SK-N-MC (cell line): ENCODE measurements at places on chromosomes 13 and 19.

GRCh38 chr19:11446652-11447301 is 11.3 kb downstream of the PRKCSH start:
- no peak for DNase-seq

GRCh38 chr19:54254195-54254906 is 2.7 kb downstream of the LILRB5 start:
- no peak for DNase-seq

DNA sequence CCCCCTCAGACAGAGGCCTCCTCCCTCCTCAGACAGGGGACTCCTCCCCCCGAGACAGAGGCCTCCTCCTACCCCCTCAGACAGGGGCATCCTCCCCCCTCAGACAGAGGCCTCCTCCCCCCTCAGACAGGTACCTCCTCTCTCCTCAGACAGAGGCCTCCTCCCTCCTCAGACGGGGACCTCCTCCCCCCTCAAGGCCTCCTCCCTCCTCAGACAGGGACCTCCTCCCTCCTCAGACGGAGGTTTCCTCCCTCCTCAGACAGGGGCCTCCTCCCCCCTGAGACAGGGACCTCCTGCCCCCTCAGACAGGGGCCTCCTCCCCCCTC is 13.9 kb downstream of the C3 start:
- DNase-seq = no peak

GRCh38 chr19:58274771-58275201 is 4.0 kb upstream of the ZNF8 start:
- DNase-seq = no peak

GRCh38 chr13:99677116-99677951 is 176.1 kb downstream of the TM9SF2 start:
- no peak for DNase-seq

DNA sequence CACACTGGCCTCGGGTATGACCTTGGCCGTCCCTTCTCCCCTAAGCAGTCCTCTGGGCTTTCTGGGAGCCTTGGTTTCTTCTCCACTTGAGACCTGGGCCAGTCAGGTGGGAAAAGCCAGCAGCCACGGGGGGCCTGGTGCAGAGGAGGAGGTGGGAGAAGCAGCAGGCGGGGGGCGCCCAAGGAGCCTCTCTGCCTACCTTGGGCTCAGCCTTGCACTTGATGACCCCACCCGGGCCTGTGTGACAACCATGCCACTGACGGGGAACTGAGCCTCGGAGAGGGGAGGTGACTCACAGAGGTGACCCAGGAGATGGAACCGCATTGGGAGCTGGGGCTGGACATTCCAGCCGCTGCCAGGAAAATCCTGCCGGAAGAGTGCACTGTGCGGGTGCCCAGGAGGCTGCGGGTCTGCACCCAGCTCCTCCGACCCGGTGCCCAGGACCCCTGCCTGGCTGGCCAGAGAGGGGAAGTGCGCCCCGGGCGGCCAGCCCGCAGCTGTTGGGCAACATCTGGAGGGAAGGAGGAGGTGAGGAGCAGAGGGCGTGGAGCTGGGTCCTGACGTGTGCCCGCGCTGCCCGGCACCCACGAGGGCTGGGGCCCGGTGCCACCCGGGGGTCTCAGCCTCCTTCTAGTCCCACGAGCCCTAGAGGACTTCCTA is 23.4 kb upstream of the SLC7A10 start:
- no peak for DNase-seq

GRCh38 chr19:35908973-35909683 is 1.0 kb upstream of the TYROBP start:
- DNase-seq = no peak

DNA sequence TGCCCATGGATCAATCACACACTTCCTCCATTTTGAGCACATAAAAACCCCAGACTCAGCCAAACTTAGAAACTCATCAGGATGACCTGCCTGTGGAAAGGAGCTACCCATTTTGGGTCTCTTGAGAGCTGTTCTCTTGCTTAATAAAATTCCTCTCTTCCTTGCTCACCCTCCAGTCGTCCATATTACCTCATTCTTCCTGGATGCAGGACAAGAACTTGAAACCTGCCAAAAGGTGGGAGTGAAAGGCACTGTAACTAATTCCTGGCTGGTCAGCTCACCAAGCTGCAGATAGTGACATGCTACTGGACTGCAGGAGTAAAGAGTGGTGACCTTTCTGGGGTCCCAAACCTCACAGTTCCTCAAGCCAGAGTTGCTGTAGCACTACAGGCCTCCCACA is 20.2 kb downstream of the LIG4 start:
- no peak for DNase-seq

GRCh38 chr13:91347996-91348905 is 764 bp downstream of the MIR17HG start:
- no peak for DNase-seq

- DNase-seq = no peak
These were observed 110.0 kb upstream of the FBXL3 start for GRCh38 chr13:77136902-77137420.

- no peak for DNase-seq
These were observed 1.4 kb upstream of the GPR183 start for GRCh38 chr13:99308471-99309087.

DNA sequence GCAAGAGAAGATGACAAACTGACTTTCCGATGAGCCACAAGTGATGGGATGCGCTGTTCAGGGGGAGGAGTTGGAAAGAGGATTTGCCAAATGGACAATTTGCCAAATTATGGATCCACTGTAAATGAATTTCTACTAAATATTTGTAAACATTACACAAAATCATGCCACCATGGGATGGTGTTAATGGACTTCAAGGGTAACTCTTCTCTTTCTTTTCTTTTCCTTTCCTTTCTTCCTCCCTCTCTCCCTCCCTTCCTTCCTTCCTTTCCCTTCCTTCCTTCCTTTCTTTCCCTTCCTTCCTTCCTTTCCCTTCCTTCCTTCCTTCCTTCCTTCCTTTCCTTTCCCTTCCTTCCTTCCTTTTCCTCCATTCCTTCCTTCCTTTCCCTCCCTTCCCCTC is 76.0 kb upstream of the PEG3 start:
- DNase-seq = no peak

- no peak for DNase-seq
These were observed 128.0 kb downstream of the DCT start for GRCh38 chr13:94351292-94351990.
